ENCODE measurements at places on chromosomes 1 and 21.

- no peak for DNase-seq
These were observed 49.2 kb downstream of the GREM2 start for GRCh38 chr1:240562779-240563178.

DNA sequence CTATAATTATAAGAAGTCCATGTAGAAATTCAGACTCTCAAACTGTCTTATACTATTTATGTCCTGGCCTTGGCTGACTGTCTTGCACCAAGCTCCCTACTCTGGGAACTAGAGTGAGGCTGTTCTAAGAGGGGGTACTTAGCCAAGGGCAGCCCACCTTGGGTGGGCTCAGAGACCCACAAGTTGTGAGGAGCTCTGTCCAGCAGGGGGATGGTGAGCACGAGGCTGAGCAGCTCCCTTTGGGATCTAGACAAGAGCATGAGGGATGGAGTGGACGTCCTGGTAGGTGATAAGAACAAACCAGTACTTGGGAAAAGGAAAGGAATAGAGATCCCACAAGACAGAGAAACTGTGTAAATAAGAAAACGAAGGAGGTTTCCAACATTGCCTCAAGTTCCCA lies 127.1 kb upstream of the SLC44A3 start:
- DNase-seq = no peak

GRCh38 chr1:12798911-12799310 lies 7.7 kb downstream of the PRAMEF1 start:
- DNase-seq = no peak

GRCh38 chr1:117631359-117632160 lies 25.7 kb downstream of the TENT5C start:
- DNase-seq = no peak

DNA sequence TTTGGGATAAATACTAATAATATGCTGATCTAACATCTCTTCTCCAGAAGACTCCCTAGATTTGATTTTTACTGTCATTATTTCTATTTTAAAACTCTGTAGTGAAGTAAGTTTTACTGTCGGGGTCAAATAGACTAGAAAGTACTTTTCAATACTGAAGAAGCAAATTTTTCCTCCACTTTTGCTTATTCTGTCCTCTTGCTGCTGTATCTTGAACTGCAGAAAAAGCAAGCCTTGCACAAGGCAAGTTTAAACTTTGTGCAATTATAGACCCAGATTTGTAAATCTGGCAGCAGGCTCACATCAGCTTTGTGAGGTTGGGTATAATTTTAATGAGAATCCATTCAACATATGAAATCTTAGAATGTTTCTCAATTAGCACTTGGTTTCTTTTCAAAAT lies 151.1 kb upstream of the ETS2 start:
- DNase-seq = no peak

- DNase-seq = no peak
These were observed 7.7 kb downstream of the EPHX1 start for GRCh38 chr1:225817611-225818061.

- no peak for DNase-seq
These were observed 433.3 kb downstream of the RPS6KC1 start for GRCh38 chr1:213484333-213484732.

DNA sequence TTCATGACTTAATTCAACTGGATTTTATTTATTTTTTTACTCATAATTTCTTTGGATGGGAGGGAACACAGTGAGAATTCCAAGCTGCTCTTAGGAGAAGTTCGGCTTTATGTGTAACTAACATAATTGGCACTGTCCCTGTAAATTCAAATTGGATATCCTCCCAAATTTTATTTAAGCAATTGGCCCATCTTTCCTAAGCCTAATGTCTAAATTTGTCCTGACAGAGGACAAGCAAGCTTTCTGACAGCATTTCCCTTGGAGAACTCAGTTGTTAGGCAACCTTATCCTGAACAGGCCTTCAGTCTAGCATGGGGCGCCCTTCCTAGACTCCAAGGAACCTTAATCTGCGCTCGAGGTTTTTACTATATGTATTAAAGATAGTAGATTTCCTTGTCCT lies 550.3 kb downstream of the NUF2 start:
- DNase-seq = no peak
